ENCODE measurements at places on chromosomes 1 and 21. TPM values are rescaled to one million over a fixed set of nuclear protein-coding genes. Genes with fewer than 3 reads are reported as not detected.

CFHR3 gene
- not detected for total RNA-seq

IARS2 gene
- 30.7 TPM for total RNA-seq

DNASE2B gene
- not detected for total RNA-seq

CYP2J2 gene
- total RNA-seq, result 0.10 TPM

PAQR7 gene
- 3.5 TPM for total RNA-seq

SLC30A2 gene
- not detected for total RNA-seq

BCAN gene
- not detected for total RNA-seq

PLEKHN1 gene
- 0.10 TPM for total RNA-seq

CELA3B gene
- total RNA-seq, result not detected

TRABD2B gene
- not detected for total RNA-seq

RGSL1 gene
- total RNA-seq, result not detected

HSD3B1 gene
- not detected for total RNA-seq

HHIPL2 gene
- not detected for total RNA-seq

TNFRSF8 gene
- total RNA-seq, result 0.73 TPM

CDC42BPA gene
- total RNA-seq, result 2.3 TPM

PADI4 gene
- 8.2 TPM for total RNA-seq

KLHDC9 gene
- total RNA-seq, result not detected

KRTAP21-2 gene
- total RNA-seq, result not detected

PEX11B gene
- total RNA-seq, result 6.1 TPM

PLPPR4 gene
- total RNA-seq, result not detected

SLAMF6 gene
- 8.2 TPM for total RNA-seq

TACSTD2 gene
- under 0.01 TPM for total RNA-seq

FAM72C gene
- total RNA-seq, result 0.10 TPM

PODN gene
- total RNA-seq, result 0.63 TPM

TNNI3K gene
- 0.94 TPM for total RNA-seq

WNT3A gene
- not detected for total RNA-seq

PCP4L1 gene
- total RNA-seq, result not detected

KIF2C gene
- total RNA-seq, result 0.21 TPM

SLC22A15 gene
- total RNA-seq, result 6.4 TPM

ABCD3 gene
- total RNA-seq, result 10.6 TPM

GPR37L1 gene
- total RNA-seq, result not detected

FCAMR gene
- total RNA-seq, result not detected

BACE2 gene
- 2.3 TPM for total RNA-seq

OR2AK2 gene
- 0.10 TPM for total RNA-seq

RNU1-3 gene
- total RNA-seq, result under 0.01 TPM

CNKSR1 gene
- 0.42 TPM for total RNA-seq

PAQR6 gene
- total RNA-seq, result 0.94 TPM

GJA5 gene
- under 0.01 TPM for total RNA-seq

TNFRSF4 gene
- total RNA-seq, result 3.3 TPM

TBX15 gene
- total RNA-seq, result 0.21 TPM

SHE gene
- 0.10 TPM for total RNA-seq

GOLT1A gene
- total RNA-seq, result not detected

S100A16 gene
- not detected for total RNA-seq

SEMA6C gene
- total RNA-seq, result 0.52 TPM

MAP1LC3C gene
- total RNA-seq, result not detected

TMEM79 gene
- 0.42 TPM for total RNA-seq

BARHL2 gene
- not detected for total RNA-seq
